Amniotic stem cell (primary cell): ENCODE measurements at places on chromosomes 16 and 17.

GRCh38 chr17:7818026-7818425, 16.0 kb upstream of the KDM6B start:
- no peak for DNase-seq

DNA sequence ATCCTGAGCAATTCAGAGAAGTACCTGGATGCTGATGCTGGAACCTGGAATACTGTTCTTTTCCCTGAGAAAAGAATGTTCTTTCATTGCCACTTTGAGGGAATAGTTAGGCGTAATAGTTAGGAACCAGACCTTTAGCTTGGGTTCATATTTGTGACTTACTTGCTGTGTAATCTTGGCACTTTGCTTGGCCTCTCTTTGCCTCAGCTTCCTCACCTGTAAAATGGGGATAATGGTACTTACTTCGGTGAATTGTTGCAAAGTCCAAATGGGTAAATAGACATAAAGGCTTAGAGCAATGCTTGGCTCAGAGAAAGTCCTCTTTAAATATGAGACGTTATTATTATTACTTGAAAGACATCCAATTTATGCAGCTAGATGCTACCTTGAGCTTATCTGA, 55.0 kb upstream of the CLEC19A start:
- DNase-seq = no peak

DNA sequence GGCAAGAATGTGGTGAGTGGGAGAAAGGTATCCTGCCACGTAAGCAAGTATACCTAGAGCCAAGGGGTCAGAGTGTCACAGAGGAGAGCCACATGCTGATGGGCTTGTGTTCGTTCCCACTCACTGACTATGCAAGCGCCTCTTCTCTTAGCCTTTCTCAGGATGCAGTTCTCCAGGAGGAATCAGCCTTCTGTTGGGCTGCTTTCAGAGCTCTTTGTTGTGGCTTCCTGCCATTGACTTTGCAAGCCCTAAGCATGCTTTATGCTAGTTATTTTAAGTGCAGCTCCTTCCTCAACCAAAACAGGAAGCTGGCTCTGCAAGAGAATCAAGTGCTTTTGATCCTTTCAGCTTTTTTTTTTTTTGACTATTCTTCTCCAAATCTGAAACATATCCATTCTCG, 66.6 kb downstream of the SIAH1 start:
- no peak for DNase-seq

GRCh38 chr17:80992077-80992947, 671 bp downstream of the CHMP6 start:
- DNase-seq = no peak

DNA sequence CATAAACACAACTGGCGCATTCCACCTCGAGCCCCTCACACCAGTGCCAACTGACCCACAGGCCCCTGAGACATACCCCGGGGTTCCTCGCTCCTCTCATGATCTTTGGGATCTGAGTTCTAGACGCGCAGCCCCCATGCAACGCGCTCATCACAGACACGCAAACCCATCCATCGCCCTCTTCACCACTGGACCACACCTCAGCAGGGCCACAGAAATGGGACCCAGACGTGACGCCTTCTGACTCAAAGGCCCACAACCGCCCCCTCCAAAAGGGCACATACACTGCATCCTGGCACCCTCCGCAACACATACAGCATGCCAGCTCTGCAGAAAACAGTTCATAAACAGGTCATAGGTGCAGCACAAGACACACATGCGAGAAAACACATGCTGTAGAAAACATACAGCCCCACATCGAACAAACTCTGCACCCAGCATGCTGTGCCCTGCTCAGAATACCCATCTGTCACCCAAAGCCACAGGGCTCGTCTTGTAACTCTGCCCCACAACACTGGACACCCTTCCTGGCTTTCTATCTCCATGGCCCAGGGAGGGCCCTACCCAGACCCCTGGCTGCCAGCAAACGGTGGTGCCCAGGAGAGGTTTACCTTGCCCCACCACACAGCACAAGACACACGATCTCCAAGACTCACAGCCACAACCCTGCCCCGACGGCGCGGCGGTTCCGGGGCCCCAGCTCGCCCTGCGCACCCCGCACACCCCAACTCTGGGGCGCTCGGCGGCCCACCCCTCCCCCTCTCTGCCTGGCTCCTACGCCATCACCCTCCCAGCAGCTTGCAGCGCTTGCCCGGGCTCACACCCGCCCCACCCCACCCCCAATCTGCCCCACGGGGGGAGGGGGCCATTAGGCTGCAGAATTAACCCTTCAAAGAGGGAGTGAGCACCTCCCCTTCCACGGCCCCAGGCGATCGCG, 887 bp downstream of the ZBTB4 start:
- DNase-seq = no peak

DNA sequence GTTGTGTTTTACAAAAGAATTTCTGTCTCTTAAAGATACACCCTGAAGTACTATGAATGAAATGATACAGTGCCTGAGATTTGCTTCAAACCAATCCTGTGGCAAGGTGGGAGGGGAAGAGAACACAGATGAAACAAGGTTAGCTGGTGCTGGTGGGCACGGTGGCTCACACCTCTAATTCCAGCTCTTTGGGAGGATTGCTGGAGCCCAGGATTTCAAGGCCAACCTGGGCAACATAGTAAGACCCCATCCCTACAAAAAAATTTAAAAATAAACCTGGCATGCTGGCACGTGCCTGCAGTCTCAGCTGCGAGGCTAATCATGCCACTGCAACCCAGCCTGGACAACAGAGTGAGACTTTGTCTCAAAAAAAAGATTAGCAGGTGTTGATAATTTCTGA, 67.3 kb upstream of the FA2H start:
- DNase-seq = no peak

- DNase-seq = no peak
These were observed 168.9 kb upstream of the MAF start for GRCh38 chr16:79769270-79769927.

DNA sequence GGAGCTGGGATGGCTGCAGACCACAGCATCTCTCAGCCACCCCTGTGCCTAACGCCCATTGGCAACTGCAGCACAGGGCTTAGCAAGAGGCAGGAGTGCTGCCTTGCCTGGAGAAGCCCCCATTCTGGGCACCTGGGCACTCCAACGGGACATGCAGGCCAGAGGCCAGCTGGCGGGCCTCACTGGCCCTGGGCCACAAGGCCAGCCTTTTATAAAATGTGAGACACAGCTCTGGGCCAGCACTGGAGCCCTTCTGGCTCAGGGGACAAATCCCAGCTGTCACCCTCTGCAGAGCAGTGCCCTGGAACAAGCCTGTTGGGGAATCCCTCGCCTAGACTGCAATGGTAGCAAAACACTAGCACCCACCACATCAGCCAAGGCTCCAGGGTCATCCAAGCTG, 171.8 kb downstream of the WSCD1 start:
- no peak for DNase-seq

- DNase-seq = no peak
These were observed 278.4 kb upstream of the IRX5 start for GRCh38 chr16:54652201-54652770.

DNA sequence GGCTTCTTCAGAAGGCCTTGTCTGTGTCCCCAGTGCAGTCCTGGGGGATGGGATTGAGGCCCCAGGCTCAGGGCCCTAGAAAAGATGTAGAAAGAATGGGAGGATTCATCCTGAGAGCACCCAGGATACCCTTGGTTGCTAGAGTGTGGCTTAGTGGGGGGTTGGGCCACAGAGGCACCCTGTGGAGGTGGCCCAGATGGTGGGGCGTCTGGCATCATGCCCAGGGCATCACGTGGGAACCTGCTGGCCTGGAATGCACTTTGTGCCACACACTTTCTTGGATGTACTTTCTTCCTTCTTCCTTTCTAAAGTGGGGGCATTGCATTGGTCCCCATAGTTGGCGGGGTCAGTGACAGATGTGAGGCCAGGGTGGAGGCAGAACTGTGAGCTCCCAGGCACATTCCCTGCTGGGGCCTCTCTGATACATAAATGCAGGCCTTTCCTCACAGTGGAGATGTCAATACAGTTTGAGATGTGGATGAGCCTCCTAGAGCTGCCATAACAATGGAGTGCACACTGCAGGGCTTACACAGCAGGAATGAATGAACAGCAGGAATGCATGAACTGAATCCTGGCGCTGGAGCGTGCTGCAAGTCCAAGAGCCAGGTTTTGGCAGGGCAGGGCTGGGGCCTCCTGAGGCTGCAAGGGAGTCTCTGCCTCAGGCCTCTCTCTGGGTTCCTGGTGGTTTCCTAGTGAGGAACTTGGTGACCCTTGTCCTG, 43.3 kb downstream of the MGAT5B start:
- DNase-seq = no peak

GRCh38 chr17:77857306-77857555, 101.3 kb upstream of the TNRC6C start:
- DNase-seq = no peak

- DNase-seq = no peak
These were observed 14.7 kb downstream of the OSBPL7 start for GRCh38 chr17:47806913-47807255.

GRCh38 chr16:16121185-16121727, 102.0 kb downstream of the ABCC6 start:
- no peak for DNase-seq

GRCh38 chr17:44202756-44203155, 3.1 kb upstream of the ATXN7L3 start:
- DNase-seq = no peak

DNA sequence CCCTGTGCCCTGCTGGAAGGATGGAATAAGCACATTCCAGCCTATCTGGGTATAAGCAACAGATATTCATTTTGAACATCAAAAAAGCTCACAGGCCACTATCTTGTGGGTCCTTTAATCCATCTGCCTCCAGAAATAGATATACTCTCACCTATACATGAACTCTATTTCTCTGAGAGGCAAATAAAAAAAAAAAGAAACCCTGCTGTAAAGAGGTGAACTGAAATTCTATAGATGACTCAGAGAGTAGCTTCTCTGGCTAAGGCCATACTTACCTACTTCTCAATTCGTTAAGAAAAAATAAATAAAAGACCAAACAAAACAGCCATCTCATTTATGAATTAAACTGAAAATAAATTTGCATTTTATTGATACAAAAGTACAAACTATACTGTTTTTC, 86.3 kb downstream of the DYNLRB2 start:
- DNase-seq = no peak

- DNase-seq = no peak
These were observed 14.6 kb upstream of the CNGB1 start for GRCh38 chr16:57985204-57986181.

DNA sequence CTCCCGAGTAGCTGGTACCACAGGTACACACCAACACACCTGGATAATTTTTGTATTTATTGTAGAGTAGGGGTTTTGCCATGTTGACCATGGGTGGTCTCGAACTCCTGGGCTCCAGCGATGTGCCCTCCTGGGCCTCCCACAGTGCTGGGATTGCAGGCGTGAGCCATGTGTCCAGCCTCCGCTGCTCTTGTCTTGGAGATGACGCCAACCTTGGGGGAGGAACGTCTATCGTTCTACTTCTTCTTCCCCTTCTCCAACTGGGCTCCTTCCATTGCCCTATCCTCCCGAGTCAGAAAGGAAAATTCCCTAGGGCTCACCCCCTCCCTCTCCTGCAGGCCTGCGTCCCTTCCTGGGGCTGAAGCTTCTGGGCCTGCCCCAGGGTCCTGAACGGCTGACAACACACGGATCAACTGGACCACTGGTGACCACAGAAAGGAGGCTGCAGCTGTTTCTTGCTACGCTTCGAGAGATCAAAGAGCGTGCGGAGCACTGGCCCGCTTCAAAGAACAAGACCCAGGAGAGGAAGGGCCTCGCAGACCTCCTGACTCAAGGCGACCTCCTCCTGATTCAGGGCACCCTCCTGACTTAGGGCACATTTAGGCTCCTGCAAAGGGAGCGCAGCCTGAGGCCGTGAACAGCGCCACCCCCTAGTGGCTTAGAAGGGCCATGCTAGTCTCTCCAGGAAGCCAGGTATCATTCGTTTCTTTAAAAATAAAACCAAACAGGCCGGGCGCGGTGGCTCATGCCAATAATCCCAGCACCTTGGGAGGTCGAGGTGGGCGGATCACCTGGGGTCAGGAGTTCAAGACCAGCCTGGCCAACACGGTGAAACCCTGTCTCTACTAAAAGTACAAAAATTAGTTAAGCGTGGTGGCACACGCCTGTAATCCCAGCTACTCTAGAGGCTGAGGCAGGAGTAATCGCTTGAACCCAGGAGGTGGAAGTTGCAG, 48.5 kb upstream of the HELZ start:
- no peak for DNase-seq

DNA sequence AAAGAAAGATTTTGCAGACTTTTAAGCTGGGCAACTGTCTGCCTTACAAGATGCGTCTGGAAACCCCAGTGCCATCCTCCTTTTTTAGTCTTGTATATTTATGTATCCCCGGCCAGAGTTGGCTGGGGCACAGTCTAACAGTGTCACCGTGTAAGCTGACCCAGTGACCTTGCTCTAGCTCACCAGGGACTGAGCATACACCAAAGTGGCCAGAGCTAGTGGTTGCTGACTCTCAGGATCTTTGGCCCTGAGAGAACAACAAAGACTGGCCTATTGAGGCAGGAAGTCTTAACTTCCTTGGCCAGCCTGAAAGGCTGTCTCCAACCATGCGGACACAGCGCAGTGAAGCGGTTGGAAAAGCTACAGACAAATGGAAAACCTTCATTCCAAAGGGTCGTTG, 745.2 kb downstream of the WWOX start:
- DNase-seq = no peak
